Fibroblast of mammary gland (primary cell): ENCODE measurements at places on chromosomes 3 and 15.

GRCh38 chr3:46544771-46545503, 21.2 kb downstream of the LRRC2 start:
- DNase-seq = no peak

DNA sequence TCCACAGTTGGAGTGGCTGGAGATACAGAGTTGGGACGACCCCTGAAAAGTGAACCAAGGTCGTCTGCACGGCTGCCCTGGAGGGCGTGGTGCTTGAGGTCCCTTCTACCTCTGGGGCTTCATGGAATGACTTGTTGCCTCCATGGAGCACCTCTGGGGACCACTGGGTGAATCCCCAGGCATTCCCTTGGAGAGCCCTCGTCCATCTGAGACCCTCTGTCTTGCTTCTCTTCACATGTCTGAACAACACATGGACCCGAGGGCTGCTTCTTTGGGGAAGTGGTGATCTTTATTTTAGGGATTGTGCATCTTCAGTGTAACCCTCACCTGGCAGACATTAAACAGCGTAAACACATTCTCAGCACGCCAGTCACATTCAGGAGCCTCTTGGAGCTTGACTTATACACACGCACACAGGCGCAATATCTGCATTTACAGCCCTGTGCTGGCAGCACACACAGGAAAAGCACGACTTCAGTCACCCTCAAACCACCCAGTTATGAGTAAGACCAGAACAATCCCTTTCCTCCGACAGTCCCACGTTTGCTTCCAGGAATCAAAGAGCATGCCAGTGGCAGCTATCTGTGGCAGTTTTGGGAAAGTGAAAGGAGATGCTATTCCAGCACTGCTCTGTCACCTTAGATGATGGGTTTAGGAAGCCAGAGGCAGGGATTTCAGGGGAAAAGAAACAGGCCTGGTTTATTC, 12.6 kb downstream of the FAM107A start:
- peak; percentile 54 for DNase-seq

DNA sequence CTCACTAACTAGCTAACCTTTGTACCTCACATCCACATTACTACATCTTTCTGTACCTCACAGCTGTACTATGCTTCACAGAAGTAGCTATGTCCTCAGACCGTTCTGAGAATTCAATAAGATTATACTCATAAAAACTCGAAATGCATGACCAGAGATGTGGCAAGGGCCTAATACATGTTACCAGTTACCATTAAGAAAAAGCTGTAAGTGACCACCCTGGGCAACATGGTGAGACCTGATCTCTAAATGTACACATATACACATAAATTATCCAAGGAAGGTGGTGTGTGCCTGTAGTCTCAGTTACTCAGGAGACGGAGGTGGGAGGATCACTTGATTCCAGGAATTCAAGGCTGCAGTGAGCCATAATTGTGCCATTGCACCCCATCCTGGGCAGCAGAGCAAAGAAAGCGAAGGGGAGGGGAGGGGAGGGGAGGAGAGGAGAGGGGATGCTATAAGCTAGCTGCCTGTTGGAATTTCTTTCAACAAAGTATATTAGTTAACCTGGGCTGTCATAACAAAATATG, 482.6 kb upstream of the ZNF717 start:
- DNase-seq = no peak

DNA sequence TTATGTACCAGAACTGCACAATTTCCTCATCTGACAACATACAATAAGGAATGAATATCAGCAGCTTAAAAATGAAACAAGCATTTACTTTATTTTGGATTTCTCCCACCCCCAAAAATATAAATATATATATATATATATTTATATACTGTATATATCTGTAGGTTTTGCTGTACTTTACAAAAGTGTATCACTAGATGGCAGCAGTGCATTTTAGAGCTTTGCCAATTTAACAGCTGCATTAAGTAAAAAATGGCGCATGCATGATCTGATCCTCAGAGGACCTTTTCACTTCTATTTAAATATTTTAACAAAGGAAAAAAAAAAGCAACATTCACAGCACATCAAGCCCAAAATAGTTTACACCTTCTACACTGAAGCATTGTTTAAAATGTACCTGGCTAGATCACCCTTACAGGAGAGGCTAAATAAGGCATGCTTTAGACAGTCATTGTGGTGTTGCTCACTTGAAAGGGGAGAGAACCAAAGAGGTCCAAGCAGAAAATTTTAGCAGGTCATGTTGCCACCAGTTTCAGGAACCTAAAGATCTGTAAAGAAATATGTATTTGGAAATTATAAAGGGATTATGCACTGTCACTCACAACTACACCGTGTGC, 72.6 kb downstream of the NPTN start:
- DNase-seq = peak; percentile 84

- DNase-seq = peak; percentile 65
Observed at GRCh38 chr3:70120357-70120966, 120.9 kb downstream of the SAMMSON start.
